ENCODE measurements at places on chromosomes 7 and 10.

DNA sequence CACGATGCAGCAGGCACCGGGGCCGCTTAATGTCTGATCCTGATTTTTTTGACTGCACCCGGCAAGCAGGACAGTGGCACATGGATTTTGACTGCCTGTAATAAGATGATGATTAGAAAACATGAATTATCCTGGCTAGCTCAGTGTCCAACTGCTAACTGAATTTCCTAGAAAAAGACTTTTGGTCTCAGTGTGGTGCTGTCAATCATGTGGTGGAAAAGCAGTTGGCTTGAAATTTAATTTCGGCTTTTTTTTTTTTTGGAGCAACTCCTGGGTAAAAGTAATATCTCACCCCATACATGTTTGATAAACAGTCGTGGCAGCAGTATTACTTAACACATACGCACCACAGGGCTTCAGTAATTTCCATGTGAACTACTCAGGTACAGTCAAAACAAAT lies 227.7 kb downstream of the FANK1 start:
- no peak overlapping the region for H3K27ac ChIP-seq
- H3K4me1 ChIP-seq: no peaks in the 10 kb centered on the region
- no peak for DNase-seq
- H3K36me3 ChIP-seq: no peaks in the 10 kb centered on the region
- H3K27me3 ChIP-seq: peaks cover 3% of the 10 kb centered on the region

- no peaks in the 10 kb centered on the region for H3K27me3 ChIP-seq
- H3K4me1 ChIP-seq: peaks cover 52% of the 10 kb centered on the region
- no peak for DNase-seq
- no peak overlapping the region for H3K27ac ChIP-seq
Observed at GRCh38 chr7:7207876-7208275, 25.5 kb downstream of the C1GALT1 start.

DNA sequence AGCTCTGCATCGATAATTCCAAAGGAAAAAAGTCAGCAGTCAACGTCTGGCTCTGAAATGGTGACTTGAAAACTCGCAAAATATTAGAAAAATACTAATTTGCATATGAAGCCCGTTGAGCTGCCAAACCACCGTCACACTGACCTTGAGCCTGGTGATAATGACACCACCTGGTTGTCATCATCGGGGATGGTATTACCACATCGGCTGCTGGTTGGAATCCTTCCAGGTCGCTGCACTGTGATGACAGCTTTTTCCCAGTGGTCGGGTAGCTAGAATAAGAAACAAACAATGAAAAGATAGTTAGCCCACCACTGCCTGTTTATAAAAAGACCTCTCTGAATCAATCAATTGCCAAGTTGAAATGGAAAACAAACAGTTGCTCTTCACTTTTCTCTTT lies 41.6 kb downstream of the LAMB1 start:
- no peaks in the 10 kb centered on the region for H3K4me1 ChIP-seq
- H3K4me3 ChIP-seq: no peak overlapping the region
- DNase-seq: no peak

GRCh38 chr7:34156336-34156735 lies 251.0 kb downstream of the BMPER start:
- no peak for DNase-seq
- no peak overlapping the region for H3K4me3 ChIP-seq
- H3K4me1 ChIP-seq: no peaks in the 10 kb centered on the region
- no peaks in the 10 kb centered on the region for H3K27me3 ChIP-seq
- no peaks in the 10 kb centered on the region for H3K36me3 ChIP-seq

- H3K36me3 ChIP-seq: peaks cover 44% of the 10 kb centered on the region
- peak overlapping the region; percentile 98 for H3K4me3 ChIP-seq
- DNase-seq: no peak
- H3K27ac ChIP-seq: no peak overlapping the region
- H3K4me1 ChIP-seq: peaks cover 73% of the 10 kb centered on the region
Observed at GRCh38 chr10:59903871-59904270, 2.5 kb downstream of the CCDC6 start.

GRCh38 chr7:148286150-148286549 lies 304.4 kb upstream of the C7orf33 start:
- no peaks in the 10 kb centered on the region for H3K36me3 ChIP-seq
- no peak for DNase-seq

DNA sequence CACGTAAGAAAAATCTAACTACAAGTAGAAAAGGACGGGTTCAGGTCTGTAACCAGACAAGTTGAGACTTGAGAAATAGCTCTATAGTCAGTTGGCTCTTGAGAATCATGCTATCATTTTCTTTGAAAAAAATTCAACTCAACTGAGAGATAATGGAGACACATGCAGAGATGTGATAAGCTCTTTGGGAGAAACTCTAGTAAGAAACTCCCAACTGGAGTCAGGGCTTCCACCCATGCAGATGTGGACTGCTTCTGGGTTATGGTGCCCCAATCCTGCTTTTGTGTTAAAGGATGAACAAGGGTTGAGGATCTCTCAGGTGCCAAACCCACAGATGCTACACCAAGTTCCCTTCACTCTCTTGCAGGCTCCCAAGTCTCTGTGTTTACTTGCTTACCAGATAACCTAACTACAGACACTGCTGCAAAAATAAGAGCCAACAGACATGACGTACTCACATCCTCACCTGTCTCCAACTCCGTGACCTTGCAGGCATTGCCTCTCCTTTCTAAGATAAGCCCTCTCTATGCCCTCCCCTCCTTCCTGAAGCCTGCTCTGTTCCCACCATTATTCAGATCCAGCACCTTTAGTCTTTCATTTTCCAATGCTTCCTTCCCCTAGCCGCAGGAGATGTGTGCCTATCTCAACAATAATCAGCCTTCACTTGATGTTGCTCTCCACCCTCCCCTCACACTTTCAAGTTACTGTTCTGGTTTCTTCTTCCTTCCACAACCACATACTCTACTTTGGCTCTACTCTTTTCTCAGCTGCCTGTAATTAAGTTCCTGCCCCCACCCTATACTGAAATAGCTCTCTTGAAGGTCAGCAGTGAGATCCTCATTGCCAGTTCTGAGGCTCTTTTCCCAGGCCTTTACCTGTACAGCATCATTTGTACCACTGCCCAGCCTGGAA lies 130.0 kb downstream of the ICA1 start:
- no peak for DNase-seq
- H3K36me3 ChIP-seq: no peaks in the 10 kb centered on the region
- H3K27ac ChIP-seq: peak overlapping the region; percentile 68
- H3K4me3 ChIP-seq: peak overlapping the region; percentile 6

DNA sequence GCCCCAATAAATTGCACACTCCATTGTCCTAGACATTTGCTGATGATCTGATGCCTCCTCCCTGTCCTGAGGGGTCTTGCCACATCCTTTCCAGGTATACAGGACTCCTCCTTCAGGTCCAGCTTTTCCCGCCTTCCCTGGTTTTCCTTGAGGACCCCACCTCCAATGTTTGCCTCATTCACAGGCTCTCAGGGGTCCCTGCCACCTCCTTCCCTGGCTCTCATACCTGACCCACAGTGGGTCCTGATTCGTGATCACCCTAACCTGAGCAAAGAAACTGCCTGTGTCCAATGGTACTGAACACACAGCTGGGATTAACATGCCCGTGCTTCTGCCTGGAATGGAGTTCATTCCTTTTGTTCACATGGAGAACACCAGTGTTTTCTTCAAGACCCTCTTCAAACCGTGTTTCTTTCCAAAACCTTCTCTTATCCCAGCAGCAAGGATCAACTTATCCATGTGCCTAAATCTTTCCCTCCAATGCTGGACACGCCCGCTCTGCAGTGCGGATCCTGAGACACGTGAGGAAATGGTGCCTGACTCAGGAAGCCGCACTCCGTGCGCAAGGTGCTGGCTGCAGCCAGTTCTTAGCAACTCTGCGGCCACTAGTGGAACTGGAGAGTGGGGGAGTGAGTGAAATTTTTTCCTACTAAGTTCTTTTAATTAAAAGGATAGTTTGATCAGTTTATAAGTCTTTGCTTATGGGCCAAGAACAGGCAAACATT lies 354.6 kb upstream of the SHH start:
- H3K4me3 ChIP-seq: no peak overlapping the region
- no peak for DNase-seq
- peaks cover 9% of the 10 kb centered on the region for H3K27me3 ChIP-seq
- H3K36me3 ChIP-seq: no peaks in the 10 kb centered on the region
- H3K27ac ChIP-seq: no peak overlapping the region

GRCh38 chr7:75559355-75559975 lies 67.3 kb downstream of the SPDYE5 start:
- H3K27me3 ChIP-seq: no peaks in the 10 kb centered on the region
- no peak overlapping the region for H3K4me3 ChIP-seq
- DNase-seq: no peak
- no peaks in the 10 kb centered on the region for H3K4me1 ChIP-seq
- no peak overlapping the region for H3K27ac ChIP-seq

GRCh38 chr10:61404751-61405150 lies 48.4 kb downstream of the TMEM26 start:
- H3K27me3 ChIP-seq: no peaks in the 10 kb centered on the region
- no peaks in the 10 kb centered on the region for H3K4me1 ChIP-seq
- no peak for DNase-seq
- H3K4me3 ChIP-seq: no peak overlapping the region
- H3K36me3 ChIP-seq: no peaks in the 10 kb centered on the region

DNA sequence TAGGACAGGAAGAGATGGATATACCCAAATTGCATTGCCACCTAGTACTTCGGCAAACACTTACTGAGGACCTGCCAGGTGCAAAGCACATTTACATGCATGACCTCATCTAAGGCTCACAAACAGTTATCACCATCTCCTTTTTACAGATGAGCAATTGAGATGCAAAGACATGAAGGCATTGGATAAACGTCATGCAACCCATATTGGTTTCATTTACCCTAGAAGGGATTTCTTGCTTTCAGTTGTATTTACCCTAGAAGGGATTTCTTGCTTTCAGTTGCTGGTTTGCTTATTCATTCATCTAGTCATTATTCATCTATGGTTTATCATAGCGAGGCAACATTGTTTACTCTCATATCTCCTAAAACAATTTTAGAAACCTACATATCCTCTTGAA lies 52.2 kb downstream of the STEAP1B start:
- H3K27ac ChIP-seq: no peak overlapping the region
- DNase-seq: no peak
- peaks cover 28% of the 10 kb centered on the region for H3K4me1 ChIP-seq
- H3K4me3 ChIP-seq: no peak overlapping the region
- H3K27me3 ChIP-seq: peaks cover 24% of the 10 kb centered on the region

DNA sequence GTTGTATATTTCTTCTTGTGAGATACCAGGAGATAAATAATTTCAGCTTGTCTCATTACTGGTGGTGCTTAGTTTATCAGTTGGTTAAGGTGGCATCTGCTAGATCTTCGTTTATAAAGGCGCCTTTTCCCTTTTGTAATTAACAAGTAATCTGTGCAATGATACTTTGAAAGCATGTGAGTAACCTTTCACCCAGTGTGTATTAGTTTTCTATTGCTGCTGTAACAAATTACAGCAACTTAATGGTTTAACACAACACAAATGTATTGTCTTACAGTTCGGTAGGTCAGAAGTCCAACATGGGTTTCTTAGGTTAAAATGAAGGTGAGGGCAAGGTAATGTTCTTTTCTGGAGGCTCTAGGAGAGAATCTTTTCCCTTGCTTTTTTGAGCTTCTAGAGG lies 30.5 kb downstream of the KAT6B start:
- H3K4me3 ChIP-seq: no peak overlapping the region
- peaks cover 28% of the 10 kb centered on the region for H3K36me3 ChIP-seq
- H3K4me1 ChIP-seq: peaks cover 41% of the 10 kb centered on the region
- no peak for DNase-seq
- H3K27ac ChIP-seq: no peak overlapping the region

DNA sequence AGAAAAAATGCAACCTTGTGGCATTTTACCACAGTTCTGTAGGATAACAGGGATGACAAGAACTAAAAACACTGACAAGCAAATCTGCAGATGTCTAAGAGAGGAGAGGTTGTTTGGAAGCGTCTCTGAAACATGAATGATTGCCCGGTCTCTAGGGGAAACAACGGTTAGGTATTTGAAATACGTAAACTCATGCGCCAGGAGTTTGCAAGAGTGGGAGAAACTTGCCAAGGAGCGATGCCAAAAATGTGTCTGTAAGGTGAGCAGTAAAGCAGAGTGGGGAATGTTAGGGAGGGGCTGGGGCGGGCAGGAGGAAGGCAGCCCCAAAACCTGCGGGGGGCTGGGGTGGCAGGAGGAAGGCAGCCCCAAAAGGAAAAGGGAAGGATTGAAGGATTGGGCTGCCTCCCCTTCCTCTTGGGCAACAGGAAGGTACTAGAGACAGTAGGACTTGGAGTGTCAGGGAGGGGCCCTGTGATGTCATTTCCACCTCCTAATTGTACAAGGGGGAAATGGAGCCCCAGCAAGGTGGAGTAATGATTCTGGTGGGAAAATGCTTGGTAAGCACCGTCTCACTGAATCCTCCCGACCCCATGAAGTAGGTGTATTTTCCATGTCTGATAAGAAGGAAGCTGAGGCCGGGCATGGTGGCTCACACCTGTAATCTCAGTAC lies 33.2 kb upstream of the PLEKHA1 start:
- no peak overlapping the region for H3K27ac ChIP-seq
- H3K27me3 ChIP-seq: no peaks in the 10 kb centered on the region
- H3K4me1 ChIP-seq: peaks cover 6% of the 10 kb centered on the region
- DNase-seq: no peak
- H3K4me3 ChIP-seq: no peak overlapping the region
